Hematopoietic multipotent progenitor cell treated with erythropoietin and hydrocortisone succinate and interleukin-3 and kit ligand, for 8 days (in vitro differentiated cells): ENCODE measurements at places on chromosomes 12 and 14.

DNA sequence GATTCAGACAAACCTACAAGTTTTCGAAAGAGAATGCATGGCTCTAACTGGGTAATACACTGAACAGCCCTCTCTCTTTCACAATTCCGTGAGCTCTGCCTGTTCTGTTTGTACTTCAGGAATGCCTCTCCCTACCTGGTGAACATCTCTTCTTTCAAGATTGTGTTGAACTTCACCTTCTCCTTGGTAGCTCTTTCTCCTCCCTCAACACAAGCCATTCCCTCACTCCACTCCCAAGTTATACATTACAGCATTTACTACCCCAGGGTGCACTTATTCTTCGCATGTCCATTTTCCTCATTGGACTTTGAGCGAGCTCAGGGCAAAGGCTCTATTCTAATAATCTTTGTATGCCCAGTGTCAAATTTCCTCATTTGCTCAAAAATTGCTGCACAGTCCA, 28.3 kb downstream of the NRDE2 start:
- DNase-seq: no peak

- no peak for DNase-seq
Observed at GRCh38 chr14:32706721-32707519, 231.8 kb upstream of the NPAS3 start.

GRCh38 chr14:88063811-88064210, 58.9 kb downstream of the GPR65 start:
- no peak for DNase-seq

DNA sequence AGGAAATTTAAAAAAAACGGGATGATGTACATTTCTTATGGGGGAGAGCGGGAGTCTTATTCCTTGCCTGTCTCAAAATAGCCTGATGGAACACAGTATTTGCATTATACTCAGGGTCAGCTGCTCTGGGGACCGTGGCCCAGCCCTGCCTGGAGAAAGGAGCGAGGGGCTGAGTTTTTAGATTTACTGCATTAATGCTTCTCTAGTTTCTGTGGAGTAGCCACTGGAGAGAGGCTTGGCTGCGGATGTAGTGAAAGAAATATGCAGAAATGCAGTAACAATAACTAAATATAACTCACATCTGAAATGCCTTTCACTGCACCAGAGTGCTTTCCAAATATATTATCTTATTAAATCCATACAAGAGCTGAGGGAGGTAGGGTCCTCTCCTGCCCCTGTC, 87.6 kb upstream of the MAP1LC3B2 start:
- DNase-seq: no peak

DNA sequence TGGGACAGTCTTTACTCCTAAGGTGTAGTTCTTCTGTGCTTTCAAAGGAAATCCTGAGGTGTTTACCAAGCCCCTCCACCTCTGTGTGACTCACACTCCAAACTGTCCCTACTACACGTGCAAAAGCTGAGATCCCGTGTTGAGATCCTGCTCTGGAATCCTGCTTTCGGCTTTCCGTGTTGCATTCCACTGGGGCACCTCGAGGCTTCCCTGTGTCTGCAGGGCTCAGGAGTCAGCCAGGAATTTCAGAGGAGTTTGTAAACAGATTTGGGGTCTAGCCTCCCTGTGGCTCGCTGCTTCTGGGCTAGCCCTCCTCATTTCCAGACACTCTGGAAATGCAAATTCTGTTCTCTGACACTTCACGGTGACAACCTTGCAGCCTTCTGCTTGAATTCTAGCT, 48.4 kb downstream of the CACNA2D4 start:
- no peak for DNase-seq
